ENCODE measurements at places on chromosomes 12 and 14.

- no peak for DNase-seq
Observed at GRCh38 chr14:55583942-55584468, 4.0 kb downstream of the KTN1 start.

DNA sequence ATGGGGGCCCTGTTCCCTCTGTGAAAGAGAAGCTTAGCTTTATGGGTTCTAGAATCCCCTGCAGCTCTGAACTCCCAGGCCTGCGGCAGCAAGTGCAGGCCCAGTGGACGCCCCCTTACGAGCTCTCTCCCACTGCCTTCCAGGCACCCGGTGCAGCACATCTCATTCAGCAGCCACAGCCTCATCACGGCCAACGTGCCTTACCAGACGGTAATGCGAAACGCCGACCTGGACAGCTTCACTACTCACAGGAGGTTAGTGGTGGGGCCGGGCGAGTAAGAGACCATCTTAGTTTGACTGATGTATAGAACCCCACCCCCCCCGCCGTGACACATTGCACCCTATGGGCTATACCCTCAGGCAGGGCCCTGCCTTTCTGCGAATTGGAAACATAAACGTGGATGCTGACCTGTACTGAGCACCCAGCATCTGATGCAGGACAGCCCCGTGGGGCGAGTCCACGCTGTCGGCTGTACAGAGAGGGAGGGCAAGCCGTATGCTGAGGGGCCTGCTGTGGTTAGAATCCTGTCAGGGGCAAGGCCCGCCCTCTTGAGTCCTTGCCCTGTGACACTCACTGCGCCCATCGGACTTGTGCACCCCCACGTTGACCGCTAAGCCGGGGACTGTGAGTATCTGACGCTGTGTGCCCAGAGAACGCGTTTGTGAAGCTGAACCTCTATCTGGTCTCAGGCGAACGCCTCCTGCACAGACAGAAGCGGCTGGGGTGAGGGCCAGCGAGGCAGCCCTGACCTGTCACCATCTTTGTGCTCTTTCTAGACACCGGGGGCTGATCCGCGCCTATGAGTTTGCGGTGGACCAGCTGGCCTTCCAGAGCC lies 71.7 kb downstream of the TESC start:
- no peak for DNase-seq

DNA sequence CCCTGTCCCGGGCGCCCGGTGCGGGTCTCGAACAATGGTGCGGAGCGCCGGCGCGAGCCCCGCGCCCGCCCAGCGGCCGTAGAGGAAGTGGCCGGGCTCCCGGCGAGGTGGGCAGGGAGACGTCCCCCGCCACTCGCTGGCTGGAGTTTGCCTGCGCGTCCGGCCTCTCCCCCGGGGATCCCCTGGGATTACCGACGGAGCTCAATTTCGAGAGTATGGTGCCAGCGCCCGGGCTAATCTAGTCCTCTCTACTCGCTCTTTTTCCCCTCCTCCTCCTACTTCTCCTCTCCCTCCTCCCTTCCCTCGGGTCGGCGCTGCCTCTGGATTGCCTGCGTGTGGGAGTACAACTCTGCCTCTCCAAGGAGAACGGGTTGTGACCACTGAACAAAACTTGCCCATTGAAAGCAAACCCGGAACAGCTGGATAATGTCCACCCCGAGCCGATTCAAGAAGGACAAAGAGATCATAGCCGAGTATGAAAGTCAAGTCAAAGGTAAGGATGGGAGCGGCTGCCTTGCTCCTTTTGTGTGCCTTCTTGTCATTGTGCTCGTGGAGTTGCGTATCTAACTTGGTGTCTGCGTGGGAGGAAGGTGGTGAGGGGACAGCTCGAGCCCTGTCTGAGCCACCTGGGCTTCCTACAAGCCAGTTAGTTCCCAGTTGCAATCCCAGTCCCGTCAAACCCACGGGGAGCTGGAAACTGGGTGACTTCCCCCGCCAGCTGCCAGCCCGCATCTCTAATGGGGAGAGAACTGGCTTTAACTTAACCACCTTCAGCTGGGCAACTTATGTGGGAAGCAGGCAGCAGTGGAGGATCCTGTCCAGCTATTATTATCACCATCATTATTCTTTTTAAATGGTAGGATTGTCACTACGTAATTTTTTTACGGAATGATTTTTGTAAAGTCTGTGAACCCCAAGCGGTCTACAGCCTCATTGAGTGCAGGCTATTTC lies at the start of gene SRGAP1:
Gene SRGAP1 (plus strand): TSS at position 310 of the 951 bp plus-strand sequence. CDS start 117 bp downstream, at position 427.
- peak; percentile 74 for DNase-seq

DNA sequence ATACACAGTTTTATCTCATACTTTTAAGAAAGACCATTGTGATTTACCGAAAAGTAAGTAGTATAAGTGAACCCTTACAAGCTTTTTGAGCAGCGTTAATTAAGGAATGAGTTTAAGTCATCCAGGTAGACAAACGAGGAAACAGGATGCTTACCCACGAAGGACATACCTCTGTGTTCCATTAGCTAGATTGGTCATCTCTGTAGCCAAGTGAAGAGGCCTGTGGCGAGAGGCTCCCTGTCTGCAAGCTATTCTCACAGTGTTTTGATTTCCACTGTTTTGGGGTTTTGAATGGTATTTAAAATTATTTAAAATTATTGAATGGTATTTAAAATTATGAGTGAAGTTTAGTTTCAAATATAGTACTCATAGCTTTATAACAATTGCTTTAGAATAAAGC lies 342.1 kb upstream of the RGS6 start:
- no peak for DNase-seq

DNA sequence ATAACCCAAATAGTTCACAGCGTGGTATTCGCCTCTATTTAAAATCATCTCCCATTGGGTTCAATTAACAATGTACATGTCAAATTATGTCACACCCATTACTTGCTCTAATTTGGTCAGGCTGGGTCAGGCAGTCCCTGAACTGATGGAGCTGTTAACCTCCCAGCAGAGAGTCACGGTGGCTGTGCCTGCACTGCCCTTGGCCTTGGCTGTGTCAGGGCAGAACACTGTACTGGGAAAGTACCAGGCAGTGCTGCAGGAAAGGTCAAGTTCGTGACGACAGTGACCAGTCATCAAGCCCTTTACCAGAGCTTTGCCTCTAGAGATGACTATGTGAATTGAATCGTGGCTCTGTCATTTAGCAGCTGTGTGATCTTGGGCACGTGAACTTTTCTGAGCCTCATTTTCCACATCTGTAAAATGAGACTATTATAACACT lies 100.0 kb downstream of the ARF6 start:
- DNase-seq = no peak
